ENCODE measurements at places on chromosomes 7 and 10.
A peak's percentile ranks its signal among the peaks of the same experiment; 100 is the strongest.

DNA sequence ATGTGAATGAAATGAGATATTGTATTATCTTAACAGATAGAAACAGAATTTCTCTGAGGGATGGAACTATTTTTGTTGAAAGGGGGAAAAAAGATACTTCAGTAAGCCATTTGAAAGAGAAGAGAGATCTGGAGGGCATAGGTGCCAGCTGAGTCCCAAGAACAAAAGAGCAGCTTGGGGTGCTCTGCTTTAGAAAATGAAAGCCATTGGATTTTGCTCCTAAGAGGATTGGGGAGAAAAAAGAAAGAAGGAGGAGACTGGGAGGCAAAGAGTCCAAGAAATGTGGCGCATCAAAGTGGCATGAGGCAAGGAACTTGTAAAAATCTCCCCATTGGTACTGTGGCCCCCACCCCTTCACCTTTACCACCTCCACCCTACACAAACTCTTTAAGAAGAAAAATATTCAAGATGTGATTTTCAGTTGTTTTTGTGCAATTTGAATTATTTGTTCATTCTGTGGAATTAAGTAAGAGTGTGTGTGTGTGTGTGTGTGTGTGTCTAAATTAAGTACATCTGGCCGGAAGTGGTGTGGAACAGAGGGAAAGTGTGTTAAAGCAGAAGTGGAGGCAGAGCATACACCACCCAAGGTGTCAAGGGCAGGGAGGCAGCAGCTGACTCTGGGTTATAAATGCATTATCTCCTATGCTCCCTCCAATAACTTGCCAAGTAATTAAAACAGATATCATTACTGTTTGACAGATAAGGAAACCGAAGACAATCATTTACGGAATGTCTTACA, 9.9 kb upstream of the GNAI1 start:
- no peak for DNase-seq

DNA sequence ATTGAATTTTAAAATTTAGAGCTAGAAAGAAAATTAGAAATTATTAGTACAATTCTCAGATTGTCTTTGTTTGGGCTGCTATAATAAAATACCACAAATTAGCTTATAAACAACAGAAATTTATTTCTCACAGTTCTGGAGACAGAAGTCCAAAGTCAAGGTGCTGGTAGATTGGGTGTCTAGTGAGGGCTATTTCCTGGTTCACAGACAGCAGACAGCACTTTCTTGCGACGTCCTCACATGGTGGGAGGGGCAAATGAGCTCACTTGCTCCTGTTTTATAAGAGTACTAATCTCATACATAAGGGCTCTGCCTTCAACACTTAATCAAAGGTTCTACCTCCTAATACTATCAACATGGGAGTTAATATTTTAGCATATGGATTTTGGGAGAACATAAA, 134.1 kb downstream of the MDFIC start:
- no peak for DNase-seq

DNA sequence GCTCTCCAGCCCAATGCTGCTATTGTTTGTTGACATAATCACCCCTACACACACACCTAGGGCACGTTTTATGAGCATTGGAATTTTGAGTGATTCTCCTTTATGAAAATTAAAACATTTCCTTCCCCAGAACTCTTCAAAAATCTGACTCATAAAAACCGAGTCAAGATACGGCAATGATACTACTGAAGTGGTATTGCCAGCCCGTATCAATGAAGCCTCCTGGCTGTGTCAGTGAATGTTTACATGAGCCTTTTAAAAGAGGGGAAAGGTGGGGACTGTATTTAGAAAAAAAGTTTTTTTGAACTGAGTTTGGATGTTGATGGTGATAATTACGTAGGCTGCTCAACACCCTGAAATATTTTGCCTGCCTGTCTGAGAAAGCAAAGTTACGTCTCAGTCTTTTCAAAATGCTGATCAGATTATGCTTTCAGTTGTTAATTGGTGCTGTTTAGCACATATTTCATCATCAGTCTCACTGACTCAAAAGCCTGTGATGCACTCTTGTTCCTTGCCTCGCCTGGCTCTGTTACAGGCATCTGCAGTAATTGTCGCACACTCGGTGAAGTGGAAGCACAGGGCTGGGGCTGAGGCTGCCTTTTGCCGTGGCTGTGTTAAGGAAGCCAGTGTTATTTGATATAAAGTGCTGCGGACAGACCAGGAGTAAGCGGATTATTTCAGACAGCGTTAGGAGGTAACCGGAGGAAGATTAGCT, 157.4 kb upstream of the TCF7L2 start:
- DNase-seq, result no peak

GRCh38 chr10:70479626-70480238, 1.2 kb downstream of the PALD1 start:
- DNase-seq, result no peak

GRCh38 chr7:148954766-148955165, 70.7 kb upstream of the EZH2 start:
- DNase-seq, result no peak

- no peak for DNase-seq
Measured at GRCh38 chr10:11210211-11210922, 192.7 kb downstream of the CELF2 start.

DNA sequence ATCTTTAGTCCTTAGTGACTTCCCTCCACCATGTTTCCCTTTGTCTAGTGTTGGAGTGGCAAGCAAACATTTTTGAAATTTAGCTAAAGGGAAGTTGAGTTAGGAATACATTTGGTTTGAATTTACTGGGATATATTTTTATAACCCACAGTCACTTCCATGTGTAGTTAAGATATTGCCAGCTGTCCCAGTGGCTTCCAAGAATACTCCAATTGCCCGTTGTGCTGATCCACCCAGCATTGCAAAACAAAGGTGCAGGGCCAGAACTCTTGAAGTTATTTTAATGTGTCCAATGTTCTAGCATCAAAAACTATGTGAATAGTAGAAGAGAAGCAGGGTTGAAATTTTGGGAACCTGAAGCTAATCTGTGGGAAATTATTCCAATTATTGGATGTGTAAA, 2.5 kb upstream of the P4HA1 start:
- no peak for DNase-seq

- no peak for DNase-seq
Measured at GRCh38 chr10:71771821-71772617, 1.3 kb downstream of the VSIR start.

- no peak for DNase-seq
Measured at GRCh38 chr10:72794260-72794659, 99.3 kb upstream of the OIT3 start.

DNA sequence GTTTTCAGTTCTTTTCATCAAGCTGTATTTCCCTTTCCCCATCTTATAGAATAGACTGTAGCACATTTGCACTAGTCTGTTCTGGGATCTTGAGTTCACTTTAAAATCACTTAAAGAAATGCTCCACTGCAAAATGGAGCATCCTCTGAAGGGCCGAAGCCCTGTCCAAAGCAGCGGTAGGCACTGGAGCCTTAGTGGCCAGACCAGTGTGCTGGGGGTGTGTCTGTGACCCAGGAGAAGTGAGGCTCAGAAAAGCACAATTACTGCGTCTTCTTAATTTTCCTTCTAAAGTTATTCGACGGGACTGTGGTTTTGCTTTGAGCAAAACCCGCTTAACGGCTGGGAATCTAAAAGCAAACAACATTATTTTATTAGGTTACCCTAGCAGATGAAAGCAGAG, 205.7 kb downstream of the SLC25A13 start:
- no peak for DNase-seq

DNA sequence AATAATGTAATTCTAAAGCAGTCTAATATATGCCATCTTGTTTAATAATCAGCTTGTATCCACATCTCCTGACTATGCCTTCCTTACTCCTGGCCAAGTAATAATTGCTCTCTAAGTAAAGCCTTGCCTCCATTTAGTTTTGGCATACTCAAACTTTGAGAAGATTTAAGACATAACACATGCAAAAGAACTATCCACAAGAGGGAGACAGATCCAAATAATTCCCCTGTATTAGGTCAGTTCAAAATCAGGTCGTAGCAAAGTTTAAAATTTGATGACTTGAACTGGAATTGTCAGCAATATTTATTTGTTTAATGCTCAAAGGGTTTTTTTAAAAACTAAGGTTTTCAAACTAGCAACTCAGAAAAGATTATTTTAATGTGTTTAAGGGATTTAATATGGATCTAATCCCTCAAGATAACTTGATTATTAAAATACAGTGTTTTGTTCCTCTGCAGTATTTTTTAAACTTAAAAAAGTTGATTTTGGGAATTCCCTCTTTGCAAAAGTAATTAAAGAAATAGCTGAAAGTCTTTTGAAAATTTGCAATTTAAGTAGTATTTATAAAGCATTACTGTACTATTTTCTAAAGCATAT, 95.3 kb downstream of the HDAC9 start:
- DNase-seq, result no peak

DNA sequence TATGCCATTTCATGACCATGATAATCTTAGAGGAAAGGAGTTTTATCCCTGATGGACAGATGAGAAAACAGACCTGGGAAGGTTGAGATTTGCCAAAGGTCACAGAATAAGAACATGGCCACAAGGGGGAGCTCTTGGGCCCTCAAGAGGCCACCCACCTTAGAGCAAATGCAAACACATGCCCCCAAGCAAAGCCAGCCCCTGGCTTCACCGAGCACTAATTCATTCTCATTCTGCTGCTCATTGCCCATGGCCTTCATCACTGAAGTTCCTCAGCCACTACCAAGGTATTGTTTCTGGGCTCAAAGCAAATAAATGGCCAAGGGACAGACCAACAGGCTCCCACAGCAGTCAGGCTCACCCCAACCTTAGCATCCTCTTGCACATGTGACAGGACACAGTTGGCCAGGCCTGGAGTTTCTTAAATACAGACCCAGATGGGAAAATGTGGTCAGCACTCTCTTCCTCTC, 44.2 kb downstream of the PDLIM1 start:
- peak; percentile 25 for DNase-seq

DNA sequence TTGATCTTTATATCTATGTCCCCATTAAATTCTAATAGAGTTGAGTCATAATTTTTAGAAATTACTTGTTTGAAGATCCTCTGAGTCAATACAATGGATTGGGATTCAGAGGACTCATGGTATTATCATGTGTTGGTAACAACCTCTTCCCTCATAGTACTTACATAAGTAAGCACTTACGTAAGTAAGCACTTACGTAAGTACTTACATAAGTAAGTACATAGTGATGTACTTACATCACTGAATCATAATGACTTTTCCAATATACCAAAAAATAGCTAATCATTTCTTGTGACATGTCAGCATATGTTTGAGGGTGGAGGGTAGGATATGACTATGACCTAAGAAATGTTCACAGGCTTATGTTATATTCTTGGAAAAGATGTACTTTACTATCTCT, 740.5 kb downstream of the SORCS1 start:
- no peak for DNase-seq

DNA sequence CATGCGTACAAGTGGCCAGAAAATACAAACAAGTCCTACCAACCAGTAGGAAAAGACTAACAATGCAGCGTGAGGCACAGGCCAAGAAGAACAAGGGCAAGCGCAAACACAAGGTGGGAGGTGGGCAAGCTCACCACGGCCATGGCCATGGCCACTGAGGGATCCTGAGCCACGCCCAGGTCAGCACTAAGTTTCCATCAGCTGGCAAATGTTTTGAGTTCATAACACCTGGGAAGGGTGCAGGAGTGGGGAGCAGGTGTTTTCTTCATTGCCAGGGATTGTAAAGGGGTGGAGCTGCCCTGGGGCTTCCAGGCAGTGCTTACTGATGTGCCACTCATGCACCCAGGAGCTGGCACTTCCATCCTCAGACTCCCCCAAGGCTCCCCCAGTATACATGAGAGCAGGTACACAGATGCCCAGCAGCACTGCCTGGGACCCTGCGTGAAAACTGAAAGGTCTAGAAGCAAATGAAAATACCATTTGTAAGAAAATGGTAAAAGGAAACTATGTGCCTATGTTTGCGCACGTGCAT, 139.2 kb upstream of the RET start:
- DNase-seq, result no peak

GRCh38 chr7:135512135-135512887, 2.4 kb upstream of the CNOT4 start:
- peak; percentile 63 for DNase-seq

GRCh38 chr10:87860156-87860795, 3.1 kb downstream of the KLLN start:
- peak; percentile 75 for DNase-seq

GRCh38 chr10:79431891-79432831, 13.3 kb downstream of the ZCCHC24 start:
- DNase-seq, result no peak

DNA sequence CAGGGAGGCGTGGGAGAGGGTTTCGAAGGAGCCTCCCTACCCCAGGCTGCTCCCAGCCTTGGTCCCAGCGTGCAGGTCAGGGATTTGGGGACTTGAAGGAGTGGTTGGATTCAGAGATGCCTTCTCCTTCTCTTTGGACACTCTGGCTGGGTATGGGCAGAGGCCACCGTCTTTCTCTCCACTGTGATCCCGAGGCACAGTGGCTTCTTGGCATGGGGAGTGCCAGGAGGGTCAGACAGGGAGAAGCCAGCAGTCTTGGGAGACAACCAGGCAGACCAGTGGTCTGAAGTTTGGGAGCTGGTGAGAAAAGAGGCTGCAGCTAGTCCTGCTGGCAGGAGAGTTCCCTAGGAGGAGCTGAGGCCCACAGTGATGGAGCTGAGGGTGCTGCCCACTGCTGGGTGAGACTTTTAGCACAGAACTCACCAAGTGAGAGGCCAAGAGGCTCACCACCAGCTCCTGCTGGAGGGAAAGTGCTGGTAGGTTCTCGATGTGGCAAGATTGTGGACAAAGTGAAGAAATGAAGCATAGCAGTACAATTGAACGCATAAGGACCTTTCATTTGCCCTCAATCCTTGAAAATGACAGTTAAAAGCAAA, 35.2 kb upstream of the WDFY4 start:
- no peak for DNase-seq

GRCh38 chr7:138510003-138510402, 49.9 kb downstream of the TRIM24 start:
- DNase-seq, result no peak

DNA sequence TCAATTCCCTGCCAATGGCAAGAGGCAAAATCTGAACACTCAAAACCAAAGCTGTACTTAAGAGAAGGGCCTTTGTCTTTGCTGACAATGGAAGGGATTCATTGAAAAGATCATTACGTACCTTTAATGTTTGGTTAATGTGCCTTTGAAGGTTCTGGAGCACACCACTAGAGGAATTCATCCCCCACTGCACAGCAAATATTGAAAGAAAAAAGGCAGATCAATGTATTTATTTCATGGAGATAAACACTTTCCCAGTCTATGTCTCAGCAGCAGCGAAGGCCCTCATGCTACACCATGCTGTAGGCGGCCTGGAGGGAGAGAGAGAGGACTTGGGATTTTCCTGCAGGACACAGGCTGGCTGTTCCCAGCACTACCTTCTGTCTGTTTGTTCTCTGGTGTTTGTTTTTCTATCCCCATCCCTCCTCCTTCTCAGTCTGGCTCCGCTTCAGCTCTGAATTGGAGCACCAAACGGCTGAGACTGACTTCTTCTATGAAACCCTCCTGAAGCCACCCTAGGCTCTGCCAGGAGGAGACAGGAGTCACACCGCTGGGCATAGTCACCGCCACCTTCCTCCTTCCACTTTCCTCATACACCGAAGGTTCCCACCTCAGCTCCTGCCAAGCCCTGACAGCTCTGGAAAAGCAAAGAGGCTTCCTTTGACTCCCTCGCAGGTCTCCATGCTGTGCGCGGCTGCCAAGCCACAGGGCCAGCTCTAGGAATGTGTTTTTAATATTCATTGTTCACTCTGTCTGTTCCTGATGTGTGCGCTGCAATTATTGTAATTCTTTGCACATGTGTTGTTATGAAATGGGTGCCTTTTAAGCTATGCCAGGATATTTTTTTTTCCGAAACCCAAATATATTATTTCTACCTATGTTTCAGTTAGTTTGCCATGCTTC, 301.5 kb downstream of the FZD1 start:
- DNase-seq, result no peak
